ENCODE measurements at places on chromosomes 1 and 21.

- peak; percentile 39 for DNase-seq
These were observed 22.7 kb downstream of the POFUT2 start for GRCh38 chr21:45264912-45265515.

DNA sequence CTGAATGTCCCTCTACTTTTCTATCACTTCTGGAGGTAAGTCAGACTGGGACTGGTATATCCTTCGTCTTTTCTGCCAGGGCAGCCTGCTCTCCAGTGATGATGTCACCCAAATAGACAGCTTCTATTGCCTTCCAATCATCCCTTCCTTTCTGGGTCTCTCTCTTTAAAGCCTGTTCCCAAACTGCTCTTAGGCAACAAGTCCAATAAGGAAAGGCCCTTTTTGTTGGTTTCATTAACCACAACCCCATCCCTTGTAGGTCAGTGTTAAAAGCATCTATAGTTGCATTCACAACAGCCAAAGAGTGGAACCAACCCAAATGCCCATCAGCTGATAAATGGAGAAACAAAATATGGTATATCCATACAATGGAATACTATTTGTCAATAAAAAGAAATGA lies 114.4 kb downstream of the CNIH3 start:
- DNase-seq: no peak

DNA sequence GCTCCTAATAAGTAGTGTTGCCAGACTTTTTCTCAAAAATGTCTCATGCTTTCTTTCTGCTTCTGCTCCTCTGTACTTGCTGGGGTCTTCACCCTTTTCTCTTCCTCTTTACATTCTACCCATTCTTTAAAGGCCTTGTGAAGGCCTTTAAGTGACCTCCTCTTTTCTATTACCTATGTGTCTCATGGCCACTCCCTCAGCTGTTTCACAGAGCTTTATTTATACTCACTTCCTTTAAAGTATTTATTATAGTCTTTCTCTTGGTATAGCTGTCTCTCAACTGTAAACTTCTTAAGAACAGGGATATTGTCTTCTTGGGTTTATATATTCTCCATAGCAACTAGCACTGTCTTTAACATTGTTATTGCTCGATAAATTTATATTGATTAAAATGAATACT lies 792 bp downstream of the GOLPH3L start:
- no peak for DNase-seq

GRCh38 chr1:167756730-167757405 lies 35.1 kb downstream of the MPZL1 start:
- DNase-seq: no peak

DNA sequence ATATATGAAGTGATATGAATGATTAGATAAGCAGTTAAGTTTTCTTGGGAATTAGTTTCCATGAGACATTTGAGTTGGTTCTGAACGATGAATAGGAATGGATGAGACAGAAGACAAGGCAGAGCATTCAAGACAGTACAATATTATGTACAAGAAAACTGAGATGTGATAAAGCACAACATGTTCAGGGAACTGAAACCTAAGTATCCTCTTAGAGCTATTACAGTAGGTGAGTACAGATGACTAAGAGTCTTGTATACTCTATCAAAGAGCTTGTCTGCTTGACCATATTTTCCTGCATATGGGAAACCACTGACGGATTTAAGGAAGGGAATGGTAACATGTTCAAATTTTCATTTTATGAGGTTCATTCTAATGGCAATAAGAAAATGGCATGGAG lies 61.6 kb downstream of the NME7 start:
- no peak for DNase-seq

DNA sequence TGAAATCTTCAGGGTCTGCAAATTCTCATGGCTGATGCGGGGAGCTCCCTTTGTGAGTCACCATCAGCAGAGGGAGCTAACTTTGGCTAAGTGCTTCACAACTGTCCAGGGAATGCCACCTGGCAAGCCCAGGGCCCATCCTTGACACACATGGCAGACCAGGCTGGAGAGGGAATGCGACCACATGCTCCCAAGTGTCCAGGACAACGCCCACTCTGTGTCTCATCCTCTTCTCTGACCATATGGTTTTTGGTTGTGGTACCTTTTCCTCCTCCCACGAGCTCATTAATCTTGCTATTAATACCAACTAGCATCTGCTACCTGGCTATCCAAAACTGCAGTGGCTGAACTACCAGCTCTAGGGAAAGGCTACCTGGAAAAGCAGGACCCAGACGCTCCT lies 37.1 kb upstream of the CLSTN1 start:
- no peak for DNase-seq
